Smooth muscle cell of bladder (primary cell): ENCODE measurements at places on chromosomes 4 and X. TPM values are rescaled to one million over a fixed set of nuclear protein-coding genes. Genes with fewer than 3 reads are reported as not detected.

Gene ATOH1
- not detected in 2 replicates for total RNA-seq

Gene NMU
- total RNA-seq: not detected in 2 replicates

Gene UBE2K
- 8.7 and 13.9 TPM in 2 replicates for total RNA-seq

Gene TKTL2
- total RNA-seq: under 0.01 TPM in 1 of 2 replicates, not detected in the other

Gene TMEM271
- not detected in 2 replicates for total RNA-seq

Gene CSAG1
- total RNA-seq: not detected in 2 replicates

Gene SCD5
- total RNA-seq: 9.5 and 12.9 TPM in 2 replicates

Gene FAAH2
- 0.28 TPM in 1 of 2 replicates, not detected in the other for total RNA-seq

Gene FMR1NB
- 0.14 TPM in 1 of 2 replicates, not detected in the other for total RNA-seq

Gene MAB21L2
- under 0.01 TPM in 1 of 2 replicates, not detected in the other for total RNA-seq

Gene CCSER1
- total RNA-seq: 0.14 and 0.74 TPM in 2 replicates

Gene PAK3
- 1.6 TPM in 2 replicates for total RNA-seq

Gene AKAP4
- not detected in 2 replicates for total RNA-seq

Gene HMX1
- total RNA-seq: not detected in 2 replicates

Gene TEX11
- 0.09 TPM in 1 of 2 replicates, not detected in the other for total RNA-seq

Gene NUDT11
- total RNA-seq: 16.4 and 17.7 TPM in 2 replicates

Gene CDS1
- 0.28 and 0.43 TPM in 2 replicates for total RNA-seq

Gene GABRB1
- 0.18 TPM in 1 of 2 replicates, not detected in the other for total RNA-seq

Gene DUSP21
- not detected in 2 replicates for total RNA-seq

Gene RTL9
- under 0.01 and 0.14 TPM in 2 replicates for total RNA-seq

Gene WDR17
- total RNA-seq: 1.5 and 1.6 TPM in 2 replicates

Gene NEXMIF
- under 0.01 and 0.09 TPM in 2 replicates for total RNA-seq

Gene SYAP1
- total RNA-seq: 33.6 and 53.3 TPM in 2 replicates
